ENCODE measurements at places on chromosomes 3 and 15.

DNA sequence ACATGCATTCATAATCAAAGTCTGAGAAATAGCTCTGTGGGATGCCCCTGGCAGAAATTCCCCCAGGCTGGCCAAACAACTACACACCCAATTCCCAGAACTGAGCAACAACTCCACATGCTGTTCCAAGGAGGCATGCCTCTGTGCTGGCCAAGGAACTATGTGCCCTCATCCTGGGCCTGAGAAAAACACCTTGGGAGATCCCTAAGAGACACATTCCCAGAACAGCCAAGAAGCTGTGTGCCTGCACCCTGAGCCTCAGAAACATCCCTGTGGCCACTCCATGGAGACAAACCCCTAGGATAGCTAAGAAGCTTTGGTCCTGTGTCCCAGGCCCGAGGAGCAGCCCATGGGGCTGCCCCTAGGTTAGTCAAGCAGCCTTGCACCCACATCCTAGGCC is 92.3 kb upstream of the MME start:
- no peak for DNase-seq

DNA sequence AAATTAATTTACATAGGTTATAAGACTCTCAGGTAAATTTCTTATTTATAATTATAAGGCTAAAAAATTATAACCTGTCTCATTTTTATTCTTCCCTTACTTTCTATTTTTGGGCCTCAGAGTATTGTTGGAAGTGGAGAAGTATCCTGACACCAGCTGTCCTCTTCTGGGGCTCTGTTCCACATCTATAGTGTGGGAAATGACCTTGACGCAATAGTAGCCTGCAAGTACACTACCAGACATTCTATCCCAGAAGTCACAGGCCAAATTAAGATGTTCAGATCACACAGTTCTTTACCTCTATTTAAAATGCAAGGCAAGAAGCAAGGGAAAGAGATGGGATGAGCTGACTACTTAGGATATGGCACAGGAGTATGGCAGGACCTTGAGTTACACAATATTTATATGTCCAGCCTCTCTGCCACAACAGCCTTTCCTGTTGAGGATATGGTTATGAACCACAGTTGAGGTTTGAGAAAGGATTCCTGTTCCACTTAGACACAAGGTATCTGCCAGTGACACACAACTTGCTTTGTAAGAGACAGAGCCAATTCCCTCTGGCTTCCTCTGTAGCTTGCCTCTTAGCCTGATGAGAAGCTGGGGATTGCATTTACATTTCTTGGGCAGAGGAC is 158.0 kb upstream of the IL12A start:
- no peak for DNase-seq

- no peak for DNase-seq
These were observed 13.0 kb downstream of the MITF start for GRCh38 chr3:69752241-69752640.

GRCh38 chr15:29055876-29056275 is 170.1 kb downstream of the APBA2 start:
- no peak for DNase-seq

- DNase-seq = peak; percentile 18
These were observed 19.2 kb upstream of the MAP6D1 start for GRCh38 chr3:183844606-183845005.

- DNase-seq = peak; percentile 49
These were observed 217.4 kb upstream of the CD96 start for GRCh38 chr3:111324645-111325044.

GRCh38 chr3:125152951-125153350 is 59.6 kb downstream of the SLC12A8 start:
- DNase-seq = no peak

DNA sequence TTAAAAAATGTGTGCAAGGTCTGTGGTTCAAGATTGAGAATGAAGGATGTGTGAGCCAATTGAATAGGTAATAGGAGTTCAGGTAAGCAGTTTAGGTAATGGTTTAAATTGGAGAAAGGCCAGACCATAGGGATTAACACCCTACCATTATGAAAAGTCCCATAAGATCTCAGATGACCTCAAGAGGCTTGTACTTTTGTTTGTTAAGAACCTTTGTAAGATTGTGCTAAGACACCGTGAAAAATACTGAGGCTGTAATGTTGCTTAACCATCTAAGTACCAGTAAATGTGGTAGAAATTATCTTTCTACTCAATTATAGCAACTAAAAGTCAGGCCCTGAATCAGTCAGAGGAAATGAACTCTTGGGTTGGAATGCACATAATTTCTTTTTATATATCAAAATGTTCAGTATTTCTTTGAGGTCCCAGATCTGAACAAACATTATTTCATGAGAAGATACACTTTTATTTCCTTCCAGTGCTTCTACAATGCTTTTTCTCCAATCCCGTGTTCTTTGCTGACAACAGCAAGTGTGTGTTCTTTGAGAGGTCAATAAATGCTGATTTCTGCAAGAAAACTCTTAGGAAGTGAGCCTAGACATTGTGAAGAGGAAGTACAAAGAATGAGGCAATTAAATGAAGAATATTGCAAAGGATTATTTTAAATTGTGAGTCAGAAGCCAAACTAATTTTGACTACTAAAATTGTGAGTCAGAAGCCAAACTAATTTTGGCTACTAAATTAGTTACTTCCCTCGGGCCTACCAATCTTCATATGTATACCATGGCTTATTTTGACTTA is 66.4 kb downstream of the TCF12 start:
- peak; percentile 18 for DNase-seq

All from activated CD4-positive, alpha-beta T cell treated with anti-CD3 and anti-CD28 coated beads, Interleukin-10, Interleukin-2, amounts not matched to agents 100 ng/mL and 50 ng/mL, durations not matched to agents 16 hours and 8 hours (primary cell).